ENCODE measurements at places on chromosomes 4 and X.

DNA sequence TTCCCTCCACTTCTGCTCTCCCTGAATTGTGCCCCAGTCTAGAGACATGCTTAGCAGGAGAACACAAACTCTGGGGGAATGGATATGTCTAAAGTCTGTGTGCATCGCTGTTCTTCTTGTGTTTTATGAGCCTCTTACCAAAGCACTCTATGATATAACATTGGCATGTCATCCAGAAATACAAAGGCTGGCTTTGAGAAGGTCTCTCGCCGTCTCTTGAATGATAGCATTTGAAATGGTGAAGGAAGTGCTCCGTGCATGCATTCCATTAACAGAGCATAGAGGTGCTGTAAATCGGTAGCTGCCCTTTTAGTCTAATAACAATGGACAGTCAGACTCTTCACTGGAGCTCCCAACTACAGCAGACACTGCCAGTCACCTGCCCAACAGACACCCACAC is 7.1 kb upstream of the FAM149A start:
- DNase-seq, result no peak

GRCh38 chr4:108906866-108907367 is 144.1 kb upstream of the ETNPPL start:
- no peak for DNase-seq

- peak; percentile 62 for DNase-seq
Measured at GRCh38 chrX:72572248-72573157, at the start of gene HDAC8. Gene HDAC8 (minus strand): TSS chrX:72572843. CDS start chrX:72572761, 82 bp downstream.

DNA sequence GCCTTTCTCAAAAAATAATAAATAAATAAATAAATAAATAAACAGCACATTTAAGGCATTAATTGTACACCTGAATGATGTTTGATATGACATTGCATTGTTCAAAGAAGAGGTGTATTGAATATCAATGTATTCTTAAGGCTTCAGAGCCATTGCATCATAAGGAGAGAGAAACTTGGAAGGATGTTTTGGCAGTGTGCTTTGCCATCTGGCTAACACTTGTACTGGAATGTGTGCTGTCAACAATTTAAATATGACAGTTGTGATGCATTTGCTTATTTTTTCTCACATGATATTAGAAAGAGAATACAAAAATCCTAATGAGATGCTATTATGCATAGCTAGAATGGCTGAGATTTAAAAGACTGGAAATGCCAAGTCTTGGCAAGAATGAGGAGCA is 67.8 kb downstream of the FAM133A start:
- no peak for DNase-seq

DNA sequence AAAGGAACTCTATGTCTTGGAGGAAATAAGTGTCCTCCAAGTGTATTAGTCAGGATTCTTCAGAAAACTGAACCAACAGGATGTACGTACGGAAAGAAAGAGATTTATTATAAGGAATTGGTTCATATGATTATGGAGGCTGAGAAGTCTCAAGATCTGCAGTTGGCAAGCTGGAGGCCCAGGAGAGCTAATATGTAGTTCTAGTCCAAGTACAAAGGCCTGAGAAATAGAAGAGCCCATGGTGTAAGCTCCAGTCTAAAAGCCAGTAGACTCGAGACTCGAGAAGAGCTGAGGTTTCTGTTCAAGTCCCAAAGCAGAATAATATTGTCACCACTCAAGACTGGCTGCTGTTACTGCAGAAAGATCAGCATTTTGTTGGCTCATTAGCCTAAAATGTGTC is 65.3 kb upstream of the EFNB1 start:
- DNase-seq, result no peak

DNA sequence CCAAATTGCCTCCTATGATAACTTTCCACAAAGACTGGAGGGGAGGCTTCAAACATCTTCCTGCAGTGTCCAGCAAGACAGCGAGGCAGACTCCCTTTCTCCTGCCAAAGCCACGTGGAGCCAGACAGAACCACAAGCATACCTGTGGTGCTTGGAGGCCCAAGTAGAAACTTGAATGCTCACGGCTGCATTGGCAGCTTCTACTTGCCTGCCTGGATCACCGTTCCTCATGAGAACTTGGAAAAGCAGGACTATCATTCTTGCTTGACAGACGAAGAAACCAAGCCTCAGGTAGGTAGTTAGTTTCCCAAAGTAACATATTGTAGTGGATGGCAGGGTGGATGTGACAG is 216.3 kb upstream of the SFRP2 start:
- no peak for DNase-seq

GRCh38 chr4:27861802-27862201 is 1001.2 kb downstream of the STIM2 start:
- no peak for DNase-seq

GRCh38 chr4:22532896-22533295 is 17.0 kb upstream of the ADGRA3 start:
- no peak for DNase-seq

GRCh38 chrX:64805683-64806082 is 170.6 kb downstream of the ZC4H2 start:
- no peak for DNase-seq

GRCh38 chr4:106426069-106426468 is 57.5 kb upstream of the GIMD1 start:
- DNase-seq, result no peak

DNA sequence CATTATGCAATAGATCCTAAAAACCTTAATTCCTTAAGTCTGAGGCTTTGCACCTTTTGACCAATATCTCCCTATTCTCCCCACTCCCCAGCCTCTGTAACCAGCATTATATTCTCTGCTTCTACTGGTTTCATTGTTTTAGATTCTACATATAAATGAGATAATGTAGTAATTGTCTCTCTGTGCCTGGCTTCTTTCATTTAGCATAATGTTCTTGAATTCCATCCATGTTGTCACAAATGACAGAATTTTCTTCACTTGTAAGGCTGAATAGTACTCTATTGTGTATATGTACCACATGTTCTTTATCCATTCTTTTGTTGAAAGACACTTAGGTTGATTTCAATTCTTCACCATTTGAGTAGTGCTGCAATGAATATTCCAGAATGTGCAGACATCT is 66.0 kb downstream of the MAGEC1 start:
- DNase-seq, result no peak

DNA sequence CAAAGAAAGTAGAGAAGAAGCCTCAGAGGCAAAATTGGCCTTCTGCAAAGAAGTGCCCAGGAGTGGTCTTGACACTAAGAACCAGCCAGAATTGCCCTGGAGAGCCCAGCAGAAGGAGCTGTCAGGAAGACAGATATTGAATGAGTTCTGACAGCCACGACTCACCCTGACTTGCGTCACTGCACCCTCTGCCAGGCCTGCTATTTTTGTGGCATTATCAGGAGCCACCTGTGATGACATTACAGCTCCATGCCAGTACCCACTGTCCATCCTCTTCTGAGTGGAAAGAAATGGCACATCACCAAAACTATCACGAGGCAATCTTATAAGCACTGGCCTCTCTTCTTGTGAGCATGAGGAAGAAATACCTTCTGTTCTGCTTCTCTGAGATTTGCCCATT is 67.7 kb downstream of the SMIM20 start:
- DNase-seq, result no peak

- DNase-seq, result no peak
Measured at GRCh38 chr4:152073351-152074087, 312.7 kb upstream of the GATB start.

Measured in natural killer cell treated with Interleukin-12 subunit alpha and Interleukin-12 subunit beta and Interleukin-15 and Interleukin-18, amount 100 ng/mL, for 72 hours (primary cell).